ENCODE measurements at places on chromosomes 1 and 21.

DNA sequence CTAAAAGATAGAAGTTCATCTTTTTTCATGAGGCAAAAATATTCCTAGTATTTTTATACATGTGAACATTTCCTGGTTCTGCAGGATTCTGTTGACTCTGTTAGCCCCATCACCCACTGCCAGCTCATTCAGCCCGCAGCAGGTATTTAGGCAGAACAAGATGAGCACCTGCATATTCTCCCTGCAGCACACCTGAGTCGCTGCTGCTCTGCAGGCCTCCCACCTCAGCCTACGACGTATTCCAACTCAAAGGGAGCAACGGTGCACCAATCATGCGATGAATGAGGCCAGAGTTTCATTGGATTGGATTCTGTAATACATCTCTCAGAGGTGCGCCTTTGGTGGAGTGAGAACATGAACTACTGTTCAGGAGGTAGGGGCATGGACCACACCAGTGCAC lies 87.6 kb downstream of the CNIH3 start:
- DNase-seq, result no peak

GRCh38 chr1:238826891-238827290 lies 559.5 kb upstream of the CHRM3 start:
- DNase-seq, result no peak

GRCh38 chr21:25300632-25301031 lies 306.6 kb downstream of the MRPL39 start:
- DNase-seq, result no peak

- DNase-seq, result peak; percentile 57
These were observed 102.4 kb downstream of the TGFBR3 start for GRCh38 chr1:91783423-91784170.

DNA sequence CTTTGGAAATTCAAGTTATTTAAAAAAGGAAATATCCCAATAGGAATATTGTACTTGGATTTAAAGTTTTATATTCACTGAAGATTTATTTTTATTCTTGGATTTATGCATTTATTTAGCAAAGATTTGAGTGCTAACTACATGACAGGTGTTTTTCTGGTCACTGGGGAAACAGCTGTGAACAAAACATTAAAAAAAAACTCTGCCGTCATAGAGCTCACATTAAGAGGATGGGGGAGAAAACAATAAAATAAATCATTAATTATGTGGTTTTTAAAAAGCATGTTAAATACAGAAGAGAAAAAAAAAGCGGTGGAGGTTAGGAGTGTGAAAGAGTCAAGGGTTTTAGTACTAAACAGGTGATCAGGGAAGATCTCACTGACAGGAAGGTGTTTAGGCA lies 149.9 kb downstream of the GALNT2 start:
- DNase-seq, result no peak

DNA sequence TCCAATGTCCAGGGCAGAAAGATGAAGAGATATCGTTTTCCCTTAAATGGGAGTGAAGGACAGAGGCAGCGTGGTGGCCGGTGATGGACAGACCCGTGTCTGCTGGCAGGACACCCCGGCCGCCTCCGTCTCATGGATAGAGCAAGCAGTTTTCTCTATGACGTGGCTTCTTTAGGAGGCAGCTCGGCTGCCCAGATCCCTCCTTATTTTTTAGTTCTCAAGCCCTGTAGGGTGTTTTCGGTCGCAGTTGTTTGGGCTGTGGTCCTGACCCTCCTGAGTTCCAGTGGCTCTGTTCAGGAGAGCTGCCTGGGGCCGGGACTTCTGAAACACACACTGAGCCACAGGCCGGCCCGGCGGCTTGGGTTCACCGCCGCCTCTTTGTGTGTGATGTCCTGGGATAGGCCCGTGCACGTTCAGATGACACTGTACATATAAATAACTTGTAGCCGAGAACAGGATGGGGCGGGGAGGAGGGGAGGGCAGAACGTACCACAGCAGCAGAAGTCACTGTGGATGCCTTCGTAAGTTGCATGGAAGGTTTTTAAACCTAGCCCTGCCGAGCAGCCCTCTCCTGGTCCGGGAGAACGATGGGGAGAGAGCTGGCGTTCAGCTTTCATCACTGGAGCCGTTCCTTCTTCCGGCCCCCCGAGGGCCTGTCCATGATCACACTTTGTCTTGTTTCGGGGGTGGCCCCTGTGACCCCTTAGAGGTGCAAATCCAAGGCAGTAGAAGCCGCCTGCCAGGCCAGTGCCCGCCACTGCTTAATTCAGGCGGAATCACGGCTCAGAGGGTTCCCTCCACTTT lies 65.2 kb downstream of the SIK1 start:
- DNase-seq, result no peak

- peak; percentile 47 for DNase-seq
These were observed 14.5 kb downstream of the AIDA start for GRCh38 chr1:222697826-222698225.

DNA sequence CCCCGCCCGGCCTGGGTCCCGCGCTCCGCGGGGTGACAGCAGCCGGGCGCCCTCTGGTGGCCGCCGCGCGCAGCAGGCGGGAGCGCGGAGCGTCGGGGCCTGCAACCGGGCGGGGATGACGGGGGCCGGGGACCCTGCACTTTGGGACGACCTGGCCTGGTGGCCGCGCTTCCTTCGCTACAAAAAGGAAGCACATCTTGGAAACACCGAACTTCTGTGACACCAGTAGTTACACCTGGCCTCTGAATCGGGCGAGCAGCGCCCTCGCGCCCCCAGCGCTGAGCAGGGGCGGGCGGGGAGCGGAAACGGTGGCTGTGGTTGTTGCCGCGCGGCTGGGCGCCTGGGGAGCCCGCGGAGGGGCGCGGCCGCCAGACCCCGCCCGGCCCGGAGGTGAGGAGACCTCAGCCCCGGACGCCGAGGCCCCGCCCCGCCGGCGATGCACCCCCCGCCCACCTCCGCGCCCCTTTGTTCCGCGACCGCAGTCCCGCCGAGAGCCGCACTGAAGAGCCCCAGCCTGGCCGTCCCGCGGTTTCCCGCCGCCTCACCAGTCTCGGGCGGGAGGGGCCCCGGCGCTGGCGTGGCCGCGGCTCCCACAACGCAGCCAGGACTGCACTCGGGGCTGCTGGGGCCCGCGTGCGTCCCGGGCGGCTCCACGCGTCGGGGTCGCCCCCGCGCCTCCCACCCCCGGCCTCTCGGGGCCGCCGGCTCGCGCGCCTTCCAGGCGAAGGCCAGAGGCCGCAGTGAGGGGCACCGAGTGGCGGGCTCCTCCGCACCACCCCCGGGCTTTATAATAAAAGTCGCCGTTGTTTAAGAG lies 59.3 kb downstream of the H3-3A start:
- no peak for DNase-seq

GRCh38 chr21:14895792-14896191 lies 169.0 kb downstream of the NRIP1 start:
- DNase-seq, result no peak

- no peak for DNase-seq
These were observed 12.0 kb upstream of the KCNE2 start for GRCh38 chr21:34351786-34352241.

GRCh38 chr1:43836267-43836951 lies 97.2 kb upstream of the ARTN start:
- DNase-seq, result no peak

DNA sequence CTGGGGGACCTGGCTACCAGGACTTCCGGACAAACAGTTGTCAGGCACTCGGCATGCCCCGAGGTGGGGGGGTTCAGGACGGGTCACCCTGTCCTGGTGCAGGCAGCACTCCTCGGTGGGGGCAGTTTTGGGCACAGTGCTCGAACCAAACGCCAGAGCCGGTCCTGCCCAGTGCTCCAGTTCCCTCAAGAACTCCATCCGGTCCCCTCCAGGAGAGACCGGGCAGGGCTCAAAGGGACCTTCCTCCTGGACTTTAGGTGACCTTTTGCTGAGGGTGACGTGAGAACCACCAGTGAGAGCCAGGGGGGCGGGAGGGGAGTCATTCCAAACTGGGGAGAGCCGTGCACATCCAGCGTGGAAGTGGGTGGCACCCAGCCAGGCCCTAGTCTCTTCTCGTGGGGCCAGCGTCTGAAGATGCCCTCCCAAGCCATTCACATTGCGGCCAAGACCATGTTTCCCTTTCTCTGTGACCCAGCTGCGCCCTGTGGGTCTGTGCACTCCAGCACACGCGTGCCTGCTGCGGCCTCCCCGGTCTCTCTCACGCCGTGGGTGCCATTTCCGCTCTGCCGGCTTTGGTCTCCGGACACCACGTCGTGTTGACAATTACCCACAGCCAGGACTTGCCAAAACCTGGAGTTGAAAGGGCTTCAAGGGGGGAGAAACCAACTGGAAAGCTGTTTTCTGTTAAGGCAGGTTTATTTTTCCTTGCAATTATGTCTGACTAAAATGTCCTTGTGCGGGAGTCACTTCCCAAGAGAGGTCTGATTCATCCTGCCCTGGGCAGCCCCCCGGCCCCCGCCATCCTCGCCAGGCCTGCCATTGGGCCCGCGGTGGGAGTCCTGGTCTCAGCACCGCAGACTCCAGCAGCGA lies 178.8 kb upstream of the ARHGEF16 start:
- peak; percentile 53 for DNase-seq

DNA sequence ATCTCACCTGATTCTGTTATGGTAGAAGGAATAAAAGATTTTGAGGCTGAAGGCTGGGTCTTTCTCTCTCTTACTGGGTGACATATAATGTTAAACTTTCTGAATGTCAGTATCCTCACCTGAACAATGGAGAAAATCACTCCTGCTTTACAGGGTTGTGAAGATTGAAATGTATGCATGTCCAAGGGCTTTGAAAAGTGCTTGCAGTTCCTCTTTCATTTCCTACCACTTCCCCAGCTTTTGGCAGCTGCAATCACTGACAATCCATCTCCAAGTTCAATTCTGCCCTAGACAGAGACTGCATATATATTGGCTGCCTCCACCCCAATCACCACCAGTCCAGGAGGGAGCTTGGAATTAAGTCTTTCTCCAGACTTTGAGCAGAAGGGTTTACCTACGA lies 39.8 kb downstream of the FAM78B start:
- no peak for DNase-seq

GRCh38 chr1:106907795-106908194 lies 148.7 kb upstream of the PRMT6 start:
- DNase-seq, result no peak

- DNase-seq, result no peak
These were observed 100.0 kb downstream of the ETS2 start for GRCh38 chr21:38905752-38906151.

GRCh38 chr1:94951509-94952208 lies 24.7 kb upstream of the CNN3 start:
- DNase-seq, result no peak

- DNase-seq, result no peak
These were observed 49.8 kb downstream of the BCAR3 start for GRCh38 chr1:93631626-93632365.

- no peak for DNase-seq
These were observed 2.4 kb downstream of the CD247 start for GRCh38 chr1:167515893-167516321.

DNA sequence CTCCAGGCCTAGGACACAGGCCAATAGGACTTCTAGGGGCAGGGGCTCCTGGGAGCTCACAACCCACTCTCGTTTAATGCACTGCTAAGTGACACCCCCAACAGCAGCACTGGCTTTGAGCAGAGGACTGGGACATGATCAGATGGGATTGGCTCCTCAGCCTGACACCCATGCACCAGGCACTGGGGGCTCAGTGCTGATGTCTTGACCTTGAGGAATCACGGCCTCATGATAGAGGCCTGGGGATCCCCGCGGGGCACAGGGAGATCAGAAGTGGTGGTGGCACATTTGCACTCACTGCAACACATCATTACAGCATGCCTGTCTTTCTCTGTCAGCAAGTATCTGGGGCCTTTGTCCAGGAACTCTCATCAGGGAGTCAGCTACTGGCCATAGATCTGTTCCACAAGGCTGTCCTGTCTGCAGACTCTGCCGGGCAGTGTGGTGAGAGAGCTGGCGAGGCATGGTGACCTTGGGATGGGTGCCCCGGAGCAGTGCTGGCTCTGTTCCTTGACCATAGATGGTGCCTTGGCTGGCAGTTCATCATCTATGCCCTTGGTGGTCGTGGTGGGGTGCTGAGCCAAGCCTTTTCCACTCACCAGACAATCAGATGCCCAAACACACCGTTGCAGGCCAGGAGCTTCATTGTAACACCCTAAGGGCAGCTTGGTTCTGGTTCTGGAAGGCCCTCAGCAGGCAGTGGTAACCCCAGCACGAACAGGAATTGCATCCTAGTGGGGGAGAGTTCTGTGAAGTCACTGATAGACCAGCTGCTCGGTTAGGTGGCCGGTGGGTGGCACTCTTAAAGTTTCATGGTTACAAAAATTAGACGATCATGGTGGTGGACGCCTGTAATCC lies 22.2 kb upstream of the PARP1 start:
- no peak for DNase-seq

DNA sequence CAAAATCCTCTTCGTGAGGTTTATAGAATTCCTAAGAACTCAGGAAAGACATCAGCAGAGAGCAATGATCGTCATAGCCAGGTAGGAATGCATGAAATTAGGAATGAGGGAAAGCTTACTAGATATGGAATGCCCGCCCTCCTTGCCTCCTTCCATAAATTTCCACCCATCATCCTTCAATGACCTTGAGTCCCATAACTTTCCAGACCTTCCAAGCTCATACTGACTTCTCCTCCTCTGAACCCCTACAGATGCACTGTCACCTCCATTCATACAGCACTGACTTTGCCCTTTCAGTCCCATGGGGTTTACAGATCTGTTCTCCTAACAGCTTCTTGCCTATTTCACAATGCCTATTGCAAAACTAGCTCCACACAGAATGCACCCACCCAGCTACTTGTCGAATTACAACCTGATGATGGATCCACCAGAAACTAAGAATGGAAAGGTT lies 23.8 kb upstream of the PPP1R15B start:
- DNase-seq, result peak; percentile 57

- DNase-seq, result no peak
These were observed 18.4 kb downstream of the ZBTB17 start for GRCh38 chr1:15957221-15958095.

GRCh38 chr1:50218344-50219120 lies 109.8 kb downstream of the ELAVL4 start:
- no peak for DNase-seq

- DNase-seq, result no peak
These were observed 7.1 kb upstream of the KRTAP10-4 start for GRCh38 chr21:44566403-44566802.

DNA sequence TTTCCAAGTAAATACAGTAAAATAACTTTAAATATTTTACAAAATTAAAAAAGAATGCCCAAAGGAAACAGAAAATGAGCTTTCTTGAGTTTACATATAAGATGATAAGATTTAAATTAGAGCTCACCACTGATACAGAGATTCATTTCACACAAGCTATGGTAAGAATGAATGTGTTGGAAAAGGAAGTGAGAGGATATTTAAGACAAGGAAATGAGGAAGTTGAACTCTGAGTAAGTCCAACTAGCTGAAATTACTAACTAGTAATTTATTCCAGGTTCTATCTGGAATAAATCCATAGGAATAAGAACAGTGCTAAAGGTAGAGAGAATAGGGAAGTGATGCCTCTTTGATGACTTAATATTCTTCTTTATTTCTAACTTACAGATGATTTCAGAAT lies 42.4 kb downstream of the FNBP1L start:
- DNase-seq, result no peak

DNA sequence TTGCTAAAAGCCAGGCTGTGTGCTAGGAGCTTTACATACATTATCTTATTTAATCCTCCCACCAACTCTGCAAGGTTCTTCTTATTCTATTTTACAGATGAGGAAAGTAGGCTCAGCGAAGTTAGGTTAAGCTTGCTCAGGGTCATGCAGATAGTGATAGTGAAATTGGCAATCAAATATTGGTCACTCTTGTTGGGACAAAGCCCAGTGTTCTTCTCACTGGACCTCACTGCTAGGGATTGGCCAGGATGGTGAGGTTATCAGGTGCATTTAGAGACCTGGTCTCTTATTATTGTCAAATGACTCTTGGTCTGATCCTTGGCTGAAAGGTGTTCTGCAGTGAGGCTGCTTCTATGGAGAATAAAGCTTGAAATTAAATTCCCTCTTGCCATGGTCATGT lies 145.1 kb downstream of the CNIH3 start:
- DNase-seq, result no peak
